OCI-M1 (cell line): ENCODE measurements at places on chromosomes 2 and 18.

DNA sequence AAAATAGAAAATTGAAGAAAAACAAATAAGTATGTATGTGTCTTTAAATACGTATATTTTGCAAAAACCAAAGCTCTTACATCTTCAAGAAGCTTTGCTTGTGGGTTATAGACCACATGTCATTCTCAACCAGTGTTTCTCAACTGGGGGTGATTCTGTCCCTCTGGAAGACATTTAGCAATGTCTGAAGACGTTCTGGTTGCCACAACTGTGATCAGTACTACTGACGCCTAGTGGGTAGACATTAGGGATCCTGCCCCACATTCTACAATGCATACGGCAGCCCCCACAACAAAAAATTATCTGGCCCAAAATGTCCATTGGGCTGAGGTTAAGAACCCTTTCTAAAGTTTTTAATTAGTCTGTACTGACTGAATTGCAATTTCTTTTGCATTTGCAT lies 48.4 kb downstream of the UNC50 start:
- no peak for DNase-seq

DNA sequence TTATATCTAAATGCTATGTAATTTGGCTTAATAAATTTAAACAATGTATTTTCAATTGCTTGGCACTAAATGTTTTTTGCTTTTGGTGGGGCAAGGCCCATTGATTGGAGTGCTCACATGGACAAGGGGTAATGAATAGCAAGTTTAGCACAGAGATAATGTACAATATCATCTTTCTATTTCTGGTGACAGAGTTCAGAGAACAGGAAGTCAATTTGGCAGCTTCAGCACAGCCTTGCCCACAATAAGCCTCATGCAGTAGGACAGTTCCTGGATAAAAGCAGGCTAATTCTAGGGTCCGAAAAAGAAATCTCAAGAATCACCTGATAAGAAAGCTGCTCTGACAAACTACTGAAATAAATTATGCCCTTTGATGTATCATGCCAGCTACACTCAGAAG lies 443.9 kb upstream of the FSHR start:
- peak; percentile 71 for DNase-seq

DNA sequence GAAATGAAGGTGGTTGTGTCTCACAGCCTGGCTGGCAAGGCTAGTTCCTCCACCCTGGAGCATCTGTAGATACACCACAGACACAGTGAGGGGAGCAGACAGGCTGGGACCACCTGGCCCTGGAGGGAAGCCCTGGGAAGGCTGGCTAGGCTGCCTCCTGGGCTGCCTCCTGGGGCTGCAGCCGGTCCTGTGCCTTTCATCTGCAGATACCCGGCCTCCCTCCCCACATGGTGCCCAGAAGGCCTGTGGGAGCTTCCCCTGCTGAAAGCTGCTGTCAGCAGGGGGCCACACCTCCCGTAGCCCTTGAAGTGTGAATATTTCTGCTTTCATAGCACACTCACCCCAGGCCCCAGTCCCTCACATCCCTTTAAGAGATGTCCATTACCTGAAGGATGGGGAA lies 37.6 kb downstream of the SDC1 start:
- DNase-seq: no peak

DNA sequence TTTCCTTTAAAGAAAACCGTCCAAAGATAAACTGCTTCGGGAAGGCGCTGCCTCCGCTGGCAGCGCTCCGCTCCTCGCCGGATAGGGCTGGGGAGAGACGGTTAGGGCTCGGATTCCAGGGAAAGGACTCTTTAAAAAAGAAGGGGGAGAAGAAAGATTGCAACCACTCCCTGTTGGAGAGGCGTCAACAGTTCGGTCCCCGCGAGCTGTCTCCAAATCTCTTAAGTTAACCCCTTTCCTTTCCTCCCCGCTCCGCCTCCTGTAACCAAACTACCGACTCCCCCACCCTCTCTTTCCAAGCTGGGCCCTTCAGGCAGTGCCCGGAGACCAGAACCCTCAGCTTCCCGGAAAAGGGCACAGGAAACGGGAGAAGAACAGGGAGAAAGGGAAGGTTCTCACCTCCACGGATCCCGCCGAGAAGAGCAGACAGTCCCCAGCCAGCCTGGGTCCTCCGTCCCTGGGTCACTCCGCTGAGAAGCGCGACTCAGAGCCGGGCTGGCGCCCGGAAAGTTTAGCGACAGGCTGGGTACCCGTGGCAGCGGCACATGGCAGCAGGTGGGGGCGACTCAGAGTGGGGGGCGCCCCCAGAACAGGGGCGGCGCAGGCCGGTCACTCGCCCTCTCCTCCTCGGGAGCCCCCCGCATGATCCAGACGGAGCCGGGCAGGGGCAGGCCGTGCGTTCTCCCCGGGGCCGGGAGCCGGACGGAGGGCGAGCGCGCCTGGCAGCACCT lies 675 bp downstream of the FZD5 start:
- DNase-seq: peak; percentile 70

- no peak for DNase-seq
Measured at GRCh38 chr2:221466744-221467143, 105.4 kb downstream of the EPHA4 start.

DNA sequence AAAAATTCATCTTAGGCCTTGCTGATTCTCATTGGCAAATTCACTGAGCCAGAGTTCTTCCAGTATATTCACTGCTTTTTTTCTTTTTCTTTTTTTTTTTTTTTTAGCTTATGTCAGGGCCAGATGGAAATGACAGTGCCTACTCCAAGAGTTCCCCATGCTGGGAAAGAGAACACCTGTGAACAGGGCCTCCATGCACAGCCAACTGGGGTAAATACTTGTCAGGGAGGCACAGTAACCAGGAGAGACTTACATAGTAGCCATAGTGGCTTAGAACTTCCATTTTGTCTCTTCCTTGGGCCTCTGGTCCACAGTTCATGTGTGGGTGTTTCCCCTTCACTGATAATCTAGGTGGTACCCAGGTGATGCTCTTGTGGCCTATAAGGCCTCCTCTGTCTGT lies 15.2 kb upstream of the SCLY start:
- DNase-seq: no peak

- no peak for DNase-seq
Measured at GRCh38 chr2:218999881-219000568, 6.8 kb upstream of the CRYBA2 start.

GRCh38 chr2:64018701-64019082 lies 536 bp downstream of the VPS54 start:
- DNase-seq: peak; percentile 56

- DNase-seq: no peak
Measured at GRCh38 chr2:212387146-212387545, 151.5 kb downstream of the ERBB4 start.

GRCh38 chr18:11948852-11949523 lies 32.3 kb upstream of the IMPA2 start:
- DNase-seq: no peak

GRCh38 chr18:55385770-55386169 lies 202.2 kb downstream of the TCF4 start:
- DNase-seq: peak; percentile 4

GRCh38 chr18:8703781-8704301 lies 1.5 kb upstream of the MTCL1 start:
- no peak for DNase-seq

GRCh38 chr18:79950515-79951341 lies 725 bp downstream of the SLC66A2 start:
- no peak for DNase-seq

DNA sequence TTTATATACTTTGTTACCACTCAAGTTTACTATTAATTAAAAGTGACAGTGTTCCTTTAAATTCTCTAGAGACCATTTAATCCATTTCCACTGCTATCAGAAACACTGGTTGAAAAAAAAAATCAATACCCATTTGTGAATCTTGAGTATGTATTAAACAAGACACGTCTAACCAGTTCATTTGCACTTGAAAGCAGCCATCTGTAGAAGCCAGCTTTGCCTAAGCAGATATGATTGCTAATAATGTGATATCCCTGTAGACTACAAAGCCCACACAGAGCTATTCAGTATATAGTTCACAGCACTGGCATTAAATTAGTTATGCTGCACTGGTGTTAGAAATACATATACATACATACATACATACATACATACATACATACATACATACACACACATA lies 111.8 kb upstream of the SP3 start:
- DNase-seq: no peak

DNA sequence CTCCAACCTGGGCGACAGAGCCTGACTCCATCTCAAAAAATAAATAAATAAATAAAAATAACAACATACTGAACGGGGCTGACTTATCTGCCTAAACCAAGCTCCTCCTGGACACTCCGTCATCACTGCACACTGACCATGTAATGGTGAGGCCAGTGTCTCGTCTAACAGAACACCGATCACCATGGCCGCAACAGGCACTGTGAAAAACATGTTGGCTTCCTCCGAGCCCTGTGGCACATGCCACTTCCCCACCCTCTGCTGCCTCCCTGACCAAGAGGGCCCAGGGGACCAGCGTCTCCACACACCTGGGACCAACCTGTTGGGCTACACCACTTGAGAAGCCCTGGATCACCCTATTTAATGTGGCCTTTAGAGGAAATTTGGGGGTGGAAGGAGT lies 33.9 kb downstream of the ZNF516 start:
- DNase-seq: no peak

DNA sequence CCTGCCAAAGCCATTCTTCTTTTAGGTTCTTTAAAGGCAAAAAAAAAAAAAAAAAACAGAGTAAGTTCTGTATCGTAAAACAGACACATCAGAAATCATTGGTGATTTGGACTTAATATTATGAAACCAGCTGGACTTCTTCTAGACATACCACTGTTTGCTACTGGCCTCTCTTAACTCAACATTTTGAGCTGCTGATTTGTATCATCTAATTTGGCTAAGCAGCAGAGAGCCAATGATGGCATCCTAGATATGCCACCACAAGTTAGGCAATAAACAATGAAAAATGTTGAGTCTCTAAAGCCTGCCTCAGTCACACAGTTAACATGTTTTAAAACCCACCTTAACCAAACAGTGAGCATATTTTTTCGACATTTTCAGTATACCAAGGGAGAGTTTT lies 1034.3 kb upstream of the NXPH2 start:
- no peak for DNase-seq

DNA sequence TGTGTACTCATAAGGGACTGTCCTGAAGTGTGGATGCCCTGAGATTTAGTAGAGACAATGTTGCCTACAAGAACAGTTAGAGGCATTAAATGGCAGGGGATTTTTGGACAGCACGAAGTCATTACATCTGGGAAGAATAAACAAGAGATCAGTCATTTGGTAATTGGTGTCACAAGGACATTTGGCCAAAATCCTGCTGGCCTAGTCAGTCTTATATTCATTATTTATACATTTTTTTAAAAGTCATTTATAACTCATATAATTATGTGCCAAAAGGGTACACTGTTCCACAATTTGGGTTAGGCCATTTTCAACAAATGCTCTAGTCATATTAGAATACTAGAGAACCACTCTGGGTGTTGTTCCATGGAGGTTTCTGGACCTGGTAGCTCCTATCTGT lies 104.7 kb downstream of the LRATD1 start:
- no peak for DNase-seq

- no peak for DNase-seq
Measured at GRCh38 chr2:160882906-160883305, 277.3 kb upstream of the TANK start.

- no peak for DNase-seq
Measured at GRCh38 chr18:2538236-2538635, 33.1 kb downstream of the METTL4 start.

DNA sequence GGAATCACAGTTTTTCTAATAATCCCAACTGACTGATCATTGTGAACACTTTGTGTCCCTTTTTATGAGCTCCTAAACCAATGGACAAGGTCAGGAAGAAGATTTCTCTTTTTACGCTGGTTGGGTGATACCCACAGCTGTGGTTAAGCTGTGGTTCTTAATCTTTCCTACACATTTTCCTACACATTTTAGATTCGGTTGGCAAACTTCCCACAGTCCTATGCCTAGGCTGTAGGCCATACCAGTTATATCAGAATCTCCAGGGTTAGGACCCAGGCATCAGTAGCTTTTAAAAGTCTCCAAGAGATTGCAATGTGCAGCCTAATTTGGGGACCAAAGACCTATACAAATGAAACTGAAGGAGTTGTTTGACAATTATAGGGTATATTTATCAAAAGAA lies 203.0 kb downstream of the SP3 start:
- peak; percentile 33 for DNase-seq

DNA sequence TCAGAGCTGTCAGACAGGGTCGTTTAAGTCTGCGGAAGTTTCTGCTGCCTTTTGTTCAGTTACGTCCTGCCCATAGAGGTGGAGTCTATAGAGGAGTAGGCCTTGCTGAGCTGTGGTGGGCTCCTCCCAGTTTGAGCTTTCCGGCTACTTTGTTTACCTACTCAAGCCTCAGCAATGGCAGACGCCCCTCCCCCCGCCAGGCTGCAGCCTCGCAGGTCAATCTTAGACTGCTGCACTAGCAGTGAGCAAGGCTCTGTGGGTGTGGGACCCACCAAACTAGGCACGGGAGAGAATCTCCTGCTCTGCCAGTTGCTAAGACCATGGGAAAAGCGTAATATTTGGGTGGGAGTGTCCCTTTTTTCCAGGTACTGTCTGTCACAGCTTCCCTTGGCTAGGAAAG lies 86.5 kb downstream of the EFEMP1 start:
- no peak for DNase-seq

GRCh38 chr2:159720676-159721075 lies 8.4 kb downstream of the MARCHF7 start:
- DNase-seq: no peak

DNA sequence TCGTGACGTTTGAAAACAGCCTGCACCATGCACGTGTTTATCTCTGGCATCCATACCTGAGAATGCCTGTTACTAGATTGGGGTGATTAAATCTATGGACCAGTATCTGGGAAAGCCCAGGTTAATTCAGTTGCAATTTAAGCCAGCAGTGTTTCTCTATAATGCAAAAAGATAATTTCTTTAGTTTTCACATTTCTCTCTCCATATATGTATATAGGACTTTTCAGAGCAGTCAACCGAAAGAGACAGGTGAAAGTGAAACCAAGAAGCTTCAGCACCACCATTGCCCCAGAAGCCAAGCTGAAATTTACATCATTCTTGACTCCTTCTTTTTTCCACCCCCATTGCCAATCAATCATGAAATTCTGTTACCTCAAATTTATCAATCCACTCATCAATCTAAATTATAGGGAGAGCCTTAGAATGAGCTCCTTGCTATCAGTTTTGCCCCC lies 2.7 kb upstream of the LRP2 start:
- DNase-seq: peak; percentile 65

GRCh38 chr2:3377279-3377611 lies 373 bp downstream of the EIPR1 start:
- DNase-seq: peak; percentile 71

DNA sequence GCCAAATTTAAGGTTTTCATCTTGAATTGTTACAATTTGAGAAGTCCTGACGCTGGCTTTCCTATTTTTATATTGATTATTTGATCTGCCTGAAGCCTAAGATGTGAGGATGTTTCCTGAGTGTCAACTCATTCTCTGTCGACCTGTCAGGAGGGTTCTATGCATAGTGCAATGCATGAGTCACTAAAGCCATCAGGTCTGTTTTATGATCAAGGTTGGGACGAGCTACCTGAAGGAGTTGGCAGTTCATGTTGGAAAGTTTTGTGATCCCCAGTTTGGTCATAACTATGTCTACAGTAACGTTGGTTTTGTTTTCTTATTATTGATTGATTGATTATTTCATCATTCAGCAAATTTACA lies 71.2 kb downstream of the NABP1 start:
- no peak for DNase-seq
